ENCODE measurements at places on chromosomes 1 and 21.

DNA sequence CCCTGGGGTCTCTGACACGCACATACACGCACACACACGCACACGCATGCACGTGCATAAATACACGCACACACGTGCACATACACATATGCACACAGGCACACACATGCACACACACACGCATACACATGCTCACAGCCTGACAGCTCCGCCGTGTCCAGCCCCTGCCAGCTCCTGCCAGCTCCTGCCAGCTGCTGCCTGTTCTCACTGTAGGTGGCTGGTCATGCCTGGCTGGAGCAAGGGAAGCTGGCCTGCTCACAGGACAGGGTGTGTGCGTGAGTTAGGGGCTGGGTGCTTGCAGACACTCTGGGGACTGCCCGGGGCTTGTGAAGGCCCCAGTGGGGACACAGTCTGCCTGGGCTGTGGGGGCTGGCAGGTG lies 4.9 kb downstream of the PLCH2 start:
- no peak for DNase-seq

GRCh38 chr21:38982096-38982495 lies 176.4 kb downstream of the ETS2 start:
- DNase-seq = no peak

DNA sequence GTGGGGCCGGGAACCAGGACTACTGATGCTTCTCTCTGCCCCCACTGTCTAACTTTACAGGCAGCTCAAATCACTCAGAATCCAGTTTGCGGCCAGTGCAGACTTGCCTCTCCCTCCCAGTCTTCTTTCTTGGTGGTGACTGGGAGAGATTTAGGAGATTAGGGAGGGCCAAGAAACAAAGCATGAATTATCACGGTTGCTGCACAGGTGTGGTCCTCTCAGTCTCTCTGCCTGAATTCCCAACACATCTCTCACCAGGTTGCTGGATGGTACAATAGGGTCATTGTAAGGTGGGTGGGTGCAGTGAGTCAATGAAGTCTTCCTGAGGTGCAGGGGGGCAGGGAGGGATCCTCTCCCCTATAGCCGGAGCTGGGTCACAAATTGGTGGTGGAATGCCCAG lies 12.6 kb downstream of the S100A11 start:
- DNase-seq = no peak

DNA sequence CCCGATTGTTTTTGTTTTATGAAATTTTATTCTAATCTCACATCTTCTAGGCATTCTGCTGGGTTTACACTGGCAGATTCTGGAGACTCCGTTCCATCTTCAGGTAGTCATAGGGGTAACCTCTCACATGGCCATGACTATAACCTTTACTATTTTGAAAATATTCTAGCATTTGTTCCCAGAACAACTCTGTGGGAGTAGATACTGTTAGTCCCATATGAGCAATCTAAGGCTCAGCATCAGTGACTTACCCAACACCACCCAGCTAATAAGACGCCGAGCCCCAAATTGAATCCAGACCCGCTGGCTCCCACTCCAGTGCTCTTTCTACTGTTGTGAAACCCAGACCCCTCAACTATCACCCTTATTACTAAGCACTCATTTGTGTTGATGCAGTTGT lies 9.8 kb downstream of the ADAMTS4 start:
- no peak for DNase-seq

DNA sequence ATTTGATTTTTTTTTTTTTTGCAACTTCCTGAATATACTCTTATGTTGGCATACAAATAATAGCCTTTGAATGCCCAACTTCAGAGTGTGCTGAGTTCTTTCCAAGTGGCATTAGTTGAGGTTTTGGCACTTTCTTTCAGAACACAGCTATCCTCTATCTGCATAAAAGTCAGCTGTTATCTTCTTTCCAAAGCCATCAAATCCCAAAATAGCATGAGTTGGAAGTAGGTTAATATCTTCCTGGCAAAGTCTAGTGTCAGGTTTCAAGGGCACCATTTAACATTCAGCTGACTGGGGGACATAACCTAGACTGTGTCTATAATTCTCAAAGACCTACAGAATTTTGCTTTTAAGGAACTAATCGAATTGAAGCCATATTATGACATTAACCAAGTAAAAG lies 223.9 kb downstream of the PLPP3 start:
- DNase-seq = no peak

- DNase-seq = no peak
Measured at GRCh38 chr1:109725510-109725909, 13.5 kb downstream of the GSTM5 start.

- DNase-seq = no peak
Measured at GRCh38 chr1:164834641-164835040, 275.7 kb downstream of the PBX1 start.

GRCh38 chr1:204970937-204971336 lies 72.1 kb upstream of the CNTN2 start:
- no peak for DNase-seq

Data from activated T-helper 9 cell treated with anti-CD3 and anti-CD28 coated beads, Interleukin-2, amount 50 U/mL, for 16 hours (primary cell).